Activated naive CD8-positive, alpha-beta T cell treated with anti-CD3 and anti-CD28 coated beads for 36 hours (primary cell): ENCODE measurements at places on chromosomes 13 and 19.

DNA sequence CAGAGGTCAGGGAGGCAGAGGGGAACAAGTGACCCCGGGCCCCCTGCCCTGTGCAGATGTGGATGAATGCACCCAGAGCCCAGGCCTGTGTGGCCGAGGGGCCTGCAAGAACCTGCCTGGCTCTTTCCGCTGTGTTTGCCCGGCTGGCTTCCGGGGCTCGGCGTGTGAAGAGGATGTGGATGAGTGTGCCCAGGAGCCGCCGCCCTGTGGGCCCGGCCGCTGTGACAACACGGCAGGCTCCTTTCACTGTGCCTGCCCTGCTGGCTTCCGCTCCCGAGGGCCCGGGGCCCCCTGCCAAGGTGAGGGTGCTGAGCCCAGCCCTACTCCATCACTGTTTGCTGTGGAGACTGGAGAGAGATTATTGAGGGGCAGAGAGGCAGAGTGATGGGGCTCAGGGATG lies 9.9 kb downstream of the LTBP4 start:
- no peak for DNase-seq

DNA sequence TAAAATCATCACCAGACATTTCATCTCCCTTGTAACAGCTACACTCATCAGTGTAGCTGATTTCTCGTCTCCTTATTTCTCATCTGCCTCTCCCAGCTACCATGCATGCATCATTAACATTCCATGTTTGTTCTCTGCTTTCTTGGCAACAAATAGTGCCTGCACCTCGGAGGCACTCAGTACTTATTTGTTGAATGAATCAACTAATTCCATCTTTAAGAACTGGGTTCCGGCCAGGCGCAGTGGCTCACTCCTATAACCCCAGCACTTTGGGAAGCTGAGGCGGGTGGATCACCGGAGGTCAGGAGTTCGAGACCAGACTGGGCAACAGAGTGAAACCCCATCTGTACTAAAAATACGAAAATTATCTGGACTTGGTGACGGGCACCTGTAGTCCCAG lies 63.9 kb upstream of the GTF3A start:
- DNase-seq = no peak

DNA sequence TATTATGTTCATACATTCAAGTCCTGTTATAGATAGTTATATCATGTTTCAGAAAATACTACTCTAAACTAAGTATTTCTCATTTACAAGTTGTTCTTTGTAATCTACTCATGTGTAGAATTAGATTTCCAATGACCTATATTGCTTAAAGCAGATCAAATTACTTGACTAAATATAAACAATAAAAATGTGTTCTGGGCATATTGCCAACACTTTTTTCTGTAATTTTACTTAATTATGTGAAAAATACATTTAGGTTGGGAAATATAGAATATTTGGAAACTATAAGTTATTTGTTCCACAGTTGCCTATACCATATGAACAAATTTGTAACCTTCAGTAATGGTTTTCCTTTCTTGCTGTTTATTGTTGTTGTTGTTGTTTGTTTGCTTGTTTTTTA lies 275.2 kb upstream of the PCDH9 start:
- no peak for DNase-seq

GRCh38 chr19:35421362-35421761 lies 26.7 kb upstream of the FFAR2 start:
- DNase-seq = no peak

DNA sequence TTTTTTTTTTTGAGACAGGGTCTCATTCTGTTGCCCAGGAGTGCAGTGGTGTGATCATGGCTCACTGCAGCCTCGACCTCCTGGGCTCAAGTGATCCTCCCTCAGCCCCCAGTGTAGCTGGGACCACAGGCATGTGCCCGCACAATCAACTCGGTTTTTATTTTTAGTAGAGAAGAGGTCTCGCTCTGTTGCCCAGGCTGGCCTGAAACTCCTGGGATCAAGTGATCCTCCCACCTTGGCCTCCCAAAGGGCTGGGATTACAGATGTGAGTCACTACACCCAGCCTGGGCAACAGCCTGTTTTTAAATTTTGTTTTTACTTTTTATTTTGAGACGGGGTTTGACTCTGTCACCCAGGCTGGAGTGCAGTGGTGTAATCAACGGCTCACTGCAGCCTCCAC lies 2.3 kb upstream of the KDM4B start:
- no peak for DNase-seq

- DNase-seq = no peak
These were observed 203.0 kb downstream of the POSTN start for GRCh38 chr13:37395544-37395943.

DNA sequence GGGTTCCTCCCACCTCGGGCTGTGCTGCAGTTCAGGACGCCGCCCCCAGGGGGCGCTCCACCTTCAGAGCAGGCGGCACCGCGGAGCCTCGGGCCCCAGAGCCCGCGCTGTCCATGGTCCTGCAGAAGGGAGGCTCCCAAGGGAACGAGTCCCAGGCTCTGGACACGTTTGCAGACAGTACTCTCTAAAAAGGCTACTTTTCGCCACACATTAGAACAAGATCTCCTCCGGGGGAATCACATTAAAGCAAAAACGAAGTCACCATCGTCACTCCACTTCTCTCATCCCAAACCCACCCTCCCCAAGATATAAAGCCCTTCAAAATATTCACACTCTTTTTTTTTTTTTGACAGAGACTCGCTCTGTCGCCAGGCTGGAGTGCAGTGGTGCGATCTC lies 4.6 kb upstream of the SIGLEC10 start:
- peak; percentile 87 for DNase-seq

- peak; percentile 98 for DNase-seq
These were observed at the start of gene RGCC for GRCh38 chr13:41456768-41457588. Gene RGCC (plus strand): TSS chr13:41457550. CDS start chr13:41457708, 158 bp downstream.

DNA sequence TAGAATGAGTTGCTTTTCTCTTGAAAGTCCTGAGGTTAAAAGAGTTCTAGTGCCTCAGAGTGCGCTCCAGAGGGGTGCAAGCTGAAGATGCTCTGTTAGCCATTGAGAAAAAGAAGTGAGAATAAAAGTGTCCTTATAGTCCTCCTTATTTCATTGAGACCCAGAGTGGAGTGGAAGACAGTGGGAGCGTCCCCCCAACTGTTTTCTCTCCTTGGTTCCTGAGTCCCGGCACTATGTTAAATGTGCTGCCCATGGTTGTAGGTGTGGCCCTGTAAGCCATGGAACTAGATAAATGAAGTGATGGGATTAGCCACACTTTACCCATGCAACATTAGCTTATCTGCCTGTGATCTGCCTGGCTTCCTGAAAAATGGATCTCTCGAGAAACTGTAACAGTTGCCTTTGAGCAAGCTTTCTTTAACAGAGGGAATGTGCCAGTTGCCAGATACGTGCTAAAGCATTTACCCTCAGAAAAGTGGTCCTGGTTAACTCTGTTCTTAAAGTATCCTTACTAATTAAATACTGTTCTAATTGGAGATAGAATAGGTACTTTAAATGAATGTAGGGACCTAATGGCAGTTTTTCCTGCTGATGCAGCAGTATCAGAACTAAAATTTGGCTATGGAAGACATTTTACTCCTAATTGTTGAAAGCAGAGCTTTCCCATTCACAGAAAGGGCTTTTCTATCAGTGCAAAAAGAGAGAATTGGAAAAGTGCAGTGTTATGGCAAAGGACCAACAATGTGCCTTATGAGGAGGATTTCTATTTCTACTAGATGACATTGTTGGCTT lies 21.4 kb upstream of the PSG9 start:
- DNase-seq = no peak

DNA sequence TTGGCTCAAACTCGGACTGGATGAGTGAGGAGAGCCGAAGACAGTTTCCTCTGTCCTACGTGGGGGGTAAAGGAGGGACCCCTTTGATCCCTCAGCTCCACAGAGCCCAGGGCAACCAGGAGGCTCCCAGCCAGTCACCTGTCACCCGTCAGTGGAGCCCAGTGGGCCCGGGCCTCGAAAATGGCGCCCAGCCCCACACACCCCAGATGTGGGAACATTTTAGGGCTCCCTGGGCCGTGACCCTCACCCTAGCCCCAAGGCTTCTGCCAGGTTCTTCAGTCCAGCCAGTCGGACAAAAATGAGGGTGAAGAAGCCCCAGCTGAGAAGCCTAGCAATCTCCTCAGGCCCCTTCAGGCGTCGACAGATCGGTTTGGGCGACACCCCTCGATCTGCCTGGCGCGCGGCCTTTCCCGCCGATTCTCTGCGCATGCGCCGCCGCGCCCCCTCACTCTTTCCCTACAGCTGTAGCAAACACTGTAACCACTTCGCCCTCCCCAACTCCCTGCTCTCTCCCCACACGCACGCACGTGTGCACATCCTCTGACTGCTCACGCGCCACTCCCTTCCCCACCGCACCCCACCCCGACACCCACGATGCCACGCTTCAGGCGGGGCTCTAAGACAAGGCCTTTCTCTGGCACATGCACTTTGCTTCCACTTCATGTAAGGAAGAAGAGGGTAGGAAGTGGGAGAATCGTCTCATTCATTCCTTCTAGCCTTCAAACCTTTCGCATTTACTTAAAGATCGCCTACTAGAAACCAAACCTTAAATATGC lies at the start of gene SLC6A16:
TSS of gene SLC6A16 (minus strand) at position 391 of the 776 bp plus-strand sequence. CDS start 13,844 bp downstream, outside the sequence.
- DNase-seq = no peak

- no peak for DNase-seq
These were observed 37.5 kb downstream of the C13orf46 start for GRCh38 chr13:113936166-113936965.

GRCh38 chr19:31784671-31785101 lies 435.4 kb upstream of the TSHZ3 start:
- DNase-seq = no peak

DNA sequence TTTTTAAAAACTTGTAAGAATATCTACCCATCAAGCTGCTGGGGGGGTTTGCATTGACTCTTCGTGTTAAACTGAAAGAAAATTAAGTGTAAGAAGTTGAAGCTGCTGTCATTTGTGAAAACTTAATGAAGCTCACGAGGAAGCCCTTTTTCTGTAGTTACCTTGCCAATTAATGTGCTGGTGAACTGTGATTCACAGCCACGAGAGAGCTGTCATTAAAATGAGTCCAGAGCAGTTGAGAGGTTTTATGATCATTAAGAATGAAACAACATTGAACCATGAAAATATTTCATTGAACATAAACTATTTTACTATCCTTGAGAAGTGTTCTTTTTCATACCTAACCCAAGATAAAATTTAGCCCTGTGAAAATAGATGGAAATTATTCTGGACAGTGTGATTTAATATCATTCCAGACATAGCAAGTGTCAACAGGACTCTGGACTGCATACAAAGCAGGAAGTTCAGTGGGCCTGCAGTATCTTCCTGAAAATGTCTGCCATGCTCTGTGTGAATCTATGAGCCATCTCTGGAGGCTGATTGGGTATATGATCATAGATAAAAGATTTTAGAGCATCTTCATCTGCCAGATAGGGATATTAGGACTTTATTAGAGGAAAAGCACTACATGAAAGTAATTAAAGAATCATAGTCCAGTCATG lies 53.8 kb downstream of the DPY19L3 start:
- DNase-seq = no peak

- no peak for DNase-seq
These were observed 35.3 kb downstream of the SOX1 start for GRCh38 chr13:112102243-112102642.

DNA sequence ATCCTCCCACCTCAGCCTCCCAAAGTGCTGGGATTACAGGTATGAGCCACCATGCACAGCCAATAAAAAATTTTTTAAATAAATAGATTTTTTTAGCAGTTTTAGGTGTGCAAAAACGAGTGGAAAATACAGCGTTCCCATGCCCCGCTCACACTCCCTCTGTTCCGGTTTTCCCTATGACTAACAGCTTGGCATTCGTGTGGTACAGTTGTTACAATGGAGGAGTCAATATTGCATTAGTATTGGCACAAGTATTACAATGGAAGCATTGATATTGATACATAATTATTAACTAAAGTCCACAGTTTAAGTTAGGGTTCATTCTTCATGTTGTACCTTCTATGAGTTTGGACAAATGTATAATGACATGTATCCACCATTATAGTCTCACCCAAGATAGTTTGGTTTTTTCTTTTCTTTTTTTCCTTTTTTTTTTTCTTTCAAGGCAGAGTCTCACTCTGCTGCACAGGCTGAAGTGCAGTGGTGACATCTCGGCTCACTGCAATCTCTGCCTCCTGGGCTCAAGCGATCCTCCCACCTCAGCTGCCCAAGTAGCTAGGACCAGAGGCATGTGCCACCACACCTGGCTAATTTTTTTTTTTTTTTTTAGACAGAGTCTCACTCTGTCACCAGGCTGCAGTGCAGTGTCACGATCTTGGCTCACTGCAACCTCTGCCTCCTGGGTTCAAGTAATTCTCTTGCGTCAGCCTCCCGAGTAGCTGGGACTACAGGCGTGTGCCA lies 15.4 kb upstream of the RAB20 start:
- DNase-seq = no peak

GRCh38 chr13:32997399-32997798 lies 18.8 kb upstream of the KL start:
- DNase-seq = no peak

GRCh38 chr13:85383291-85383690 lies 415.9 kb downstream of the SLITRK6 start:
- no peak for DNase-seq

DNA sequence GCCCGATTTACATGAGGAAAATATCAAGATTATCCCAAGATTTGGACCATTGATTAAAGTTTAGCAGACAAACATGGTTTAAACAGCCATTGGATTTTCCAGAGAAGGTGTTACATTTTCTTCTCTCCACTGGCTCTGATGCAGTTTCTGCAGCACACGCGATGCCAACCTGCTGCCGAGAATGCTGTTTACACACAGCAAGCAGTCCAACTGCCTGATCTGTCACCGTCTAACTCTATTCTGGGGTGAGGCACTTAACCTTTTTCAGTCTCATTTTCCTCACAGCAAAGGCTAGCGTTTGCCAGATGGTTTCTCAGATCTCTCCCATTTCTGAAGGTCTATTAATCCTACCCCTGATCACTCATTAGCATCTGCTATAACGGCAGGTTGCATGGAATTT lies 763.5 kb upstream of the GPC6 start:
- DNase-seq = no peak

- no peak for DNase-seq
These were observed 11.7 kb downstream of the KCNRG start for GRCh38 chr13:50026788-50027473.

DNA sequence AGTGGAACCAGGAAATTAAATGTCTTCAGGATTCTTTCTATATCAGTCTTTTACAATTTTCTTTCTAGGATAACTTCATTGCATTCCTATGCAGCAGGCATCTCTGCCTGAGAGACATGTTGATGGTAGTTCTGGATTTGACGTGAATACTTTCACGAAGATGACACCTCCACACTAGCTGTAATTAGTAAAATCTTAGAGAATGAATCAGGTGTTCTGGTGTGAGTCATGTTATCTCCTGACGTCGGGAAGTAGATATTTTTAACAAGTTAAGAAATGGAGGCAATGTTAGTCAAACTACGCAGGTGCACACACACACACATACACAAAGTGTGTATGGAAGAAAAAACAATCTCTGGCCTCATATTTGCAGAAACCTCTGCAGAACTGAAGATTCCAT lies 1661.3 kb upstream of the MIR17HG start:
- no peak for DNase-seq

DNA sequence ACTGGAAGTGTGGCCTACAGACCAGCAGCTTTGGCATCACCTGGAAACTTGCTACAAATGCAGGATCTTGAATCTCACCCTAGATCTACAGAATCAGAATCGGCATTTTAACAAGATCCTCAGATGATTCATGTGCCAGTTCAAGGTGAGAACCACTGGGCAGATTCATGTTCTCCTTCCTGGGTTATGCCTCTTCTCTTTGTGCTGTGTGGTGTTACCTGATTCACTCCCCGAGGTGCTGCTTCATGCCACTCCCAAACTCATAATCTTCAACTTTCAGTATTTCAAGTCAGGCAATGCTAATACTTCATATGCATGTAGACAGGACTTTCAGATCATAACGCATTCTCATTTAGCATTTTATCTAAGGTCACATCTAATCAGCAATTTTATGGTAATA lies 427.7 kb downstream of the FOXO1 start:
- DNase-seq = no peak

GRCh38 chr19:42553292-42554045 lies 25.2 kb upstream of the CEACAM1 start:
- DNase-seq = no peak
